ENCODE measurements at places on chromosomes 3 and 15.

DNA sequence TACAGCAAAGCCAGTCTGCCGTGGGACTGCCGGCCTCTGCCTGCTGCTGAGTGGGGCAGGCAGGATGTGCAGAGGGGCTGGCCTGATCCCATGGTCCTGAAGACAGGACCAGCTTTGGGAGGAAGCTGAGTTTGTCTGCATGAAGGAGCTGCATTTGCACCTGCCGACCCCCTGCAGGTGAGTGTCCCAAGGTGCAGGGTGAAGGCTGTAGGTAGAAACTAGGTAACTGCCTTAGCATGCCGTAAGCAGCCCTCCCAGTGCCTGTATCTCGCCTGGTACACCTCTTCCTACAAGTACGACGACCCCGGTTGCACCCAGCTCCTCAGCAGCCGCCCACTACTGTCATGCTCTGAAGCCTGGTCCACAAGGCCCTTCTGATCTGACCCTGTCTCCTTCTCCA, 34.9 kb downstream of the AMOTL2 start:
- no peak for DNase-seq

DNA sequence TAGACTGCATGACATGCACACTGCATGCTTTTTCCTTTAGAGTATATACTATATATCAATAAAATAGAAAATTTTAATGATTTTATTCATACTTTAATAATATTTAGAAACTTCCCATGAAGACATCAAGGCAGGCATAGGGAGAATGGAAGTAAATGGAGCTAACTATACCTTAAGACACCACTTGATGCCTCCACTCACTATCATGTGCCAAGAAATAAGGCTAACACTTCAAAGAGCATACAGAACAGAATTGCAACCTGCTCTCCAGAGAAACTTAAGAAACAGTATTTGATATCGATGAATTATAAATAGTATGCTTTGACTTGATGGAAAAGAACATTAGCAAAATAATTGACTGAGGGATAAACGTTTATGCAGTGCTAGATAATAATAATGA, 192.6 kb upstream of the MBNL1 start:
- peak; percentile 16 for DNase-seq

- DNase-seq = peak; percentile 16
These were observed 408.6 kb downstream of the GBE1 start for GRCh38 chr3:81352867-81353266.

GRCh38 chr3:116342499-116342898, 102.8 kb downstream of the LSAMP start:
- DNase-seq = no peak

DNA sequence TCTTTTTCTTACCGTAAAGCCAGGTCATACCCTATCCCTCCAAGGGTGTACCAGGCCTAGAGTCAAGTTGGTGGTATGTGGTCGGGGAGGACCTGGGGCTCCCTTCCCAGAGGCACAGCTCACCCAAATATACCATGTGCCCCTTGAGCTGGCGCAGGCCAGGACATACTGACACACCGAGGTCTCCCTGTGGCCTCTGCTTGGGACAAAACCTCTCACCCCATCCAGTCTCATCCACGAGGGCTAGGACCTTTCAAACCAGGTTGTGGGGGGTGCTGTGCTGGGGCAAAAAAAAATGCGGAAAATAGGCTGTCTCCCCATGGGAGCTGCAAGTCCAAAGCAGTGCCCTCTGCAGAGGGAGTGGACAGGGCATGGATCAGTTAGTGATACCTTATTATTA, 22.8 kb downstream of the PTH1R start:
- no peak for DNase-seq

- peak; percentile 29 for DNase-seq
These were observed 65.6 kb downstream of the RHCG start for GRCh38 chr15:89430530-89431341.

DNA sequence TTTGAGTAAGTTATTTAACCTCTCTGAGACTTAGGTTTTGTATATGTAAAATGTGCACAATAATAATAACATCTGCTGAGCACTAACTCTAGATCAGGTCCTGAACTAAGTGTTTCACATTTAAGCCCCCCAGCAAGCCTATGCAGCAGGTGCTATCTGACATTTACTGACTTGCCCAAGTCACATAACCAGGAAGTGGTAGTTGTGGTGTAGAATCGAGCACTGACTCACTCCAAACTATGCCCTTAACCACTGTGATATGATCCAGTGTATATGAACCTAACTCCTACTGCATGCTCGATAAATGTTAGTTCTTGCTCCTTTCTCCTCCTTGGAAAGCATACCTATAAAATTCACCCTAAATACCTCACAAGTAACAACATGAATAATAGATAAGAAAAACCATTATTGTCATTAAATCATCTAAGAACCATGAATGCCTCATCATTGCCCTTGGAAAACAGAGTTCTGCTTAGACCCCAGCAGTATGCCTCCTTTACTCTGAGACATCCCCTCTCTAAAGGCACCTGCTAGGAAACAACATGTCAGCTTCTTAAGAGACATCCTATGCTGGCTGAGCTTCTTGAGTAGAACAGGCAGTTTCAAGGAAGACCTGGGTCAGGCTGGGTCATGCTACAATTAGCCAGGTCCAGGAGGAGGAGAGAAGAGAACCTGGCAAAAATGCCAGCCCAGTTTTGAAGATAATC, 3.0 kb upstream of the SHC4 start:
- DNase-seq = no peak

DNA sequence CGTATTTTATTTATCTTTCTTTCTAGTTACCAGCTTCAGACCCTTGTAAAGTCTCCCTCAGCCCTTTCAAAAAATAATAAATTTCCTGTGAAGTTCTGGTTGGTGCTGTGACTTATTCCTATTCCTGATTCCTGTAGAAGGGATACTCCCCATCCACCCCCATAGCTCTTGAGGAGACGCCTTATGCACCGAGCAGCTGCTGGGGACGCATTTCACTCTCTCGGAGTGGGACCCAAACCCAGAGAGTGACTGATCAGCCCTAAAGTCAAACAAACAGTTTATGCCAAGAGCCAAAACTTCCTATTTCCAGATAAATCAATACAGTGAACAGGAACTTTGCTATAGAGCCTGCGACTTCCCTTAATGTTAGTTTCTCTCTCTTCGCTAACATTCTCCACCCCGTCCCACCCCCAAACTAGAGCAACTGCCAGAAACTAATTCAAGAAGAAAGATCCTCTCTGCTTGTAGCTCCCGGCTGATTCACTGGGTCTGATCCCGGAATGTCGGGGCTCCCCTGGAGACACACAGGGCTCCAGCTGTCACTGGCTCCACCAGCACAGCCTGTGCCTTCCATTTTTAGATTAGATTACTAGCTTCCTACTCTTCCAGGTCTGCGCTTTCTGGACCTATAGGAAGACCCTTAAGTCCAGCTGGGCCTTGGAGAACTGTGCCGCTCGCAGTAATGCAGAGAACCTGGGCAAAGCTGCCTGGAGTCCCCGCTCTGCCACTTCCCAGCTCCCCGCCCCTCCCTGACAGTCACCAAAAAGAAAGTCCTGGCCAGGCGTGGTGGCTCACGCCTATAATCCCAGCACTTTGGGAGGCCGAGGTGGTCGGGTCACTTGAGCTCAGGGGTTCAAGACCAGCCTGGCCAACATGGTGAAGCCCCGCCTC, 45.2 kb downstream of the KLHL25 start:
- peak; percentile 16 for DNase-seq

DNA sequence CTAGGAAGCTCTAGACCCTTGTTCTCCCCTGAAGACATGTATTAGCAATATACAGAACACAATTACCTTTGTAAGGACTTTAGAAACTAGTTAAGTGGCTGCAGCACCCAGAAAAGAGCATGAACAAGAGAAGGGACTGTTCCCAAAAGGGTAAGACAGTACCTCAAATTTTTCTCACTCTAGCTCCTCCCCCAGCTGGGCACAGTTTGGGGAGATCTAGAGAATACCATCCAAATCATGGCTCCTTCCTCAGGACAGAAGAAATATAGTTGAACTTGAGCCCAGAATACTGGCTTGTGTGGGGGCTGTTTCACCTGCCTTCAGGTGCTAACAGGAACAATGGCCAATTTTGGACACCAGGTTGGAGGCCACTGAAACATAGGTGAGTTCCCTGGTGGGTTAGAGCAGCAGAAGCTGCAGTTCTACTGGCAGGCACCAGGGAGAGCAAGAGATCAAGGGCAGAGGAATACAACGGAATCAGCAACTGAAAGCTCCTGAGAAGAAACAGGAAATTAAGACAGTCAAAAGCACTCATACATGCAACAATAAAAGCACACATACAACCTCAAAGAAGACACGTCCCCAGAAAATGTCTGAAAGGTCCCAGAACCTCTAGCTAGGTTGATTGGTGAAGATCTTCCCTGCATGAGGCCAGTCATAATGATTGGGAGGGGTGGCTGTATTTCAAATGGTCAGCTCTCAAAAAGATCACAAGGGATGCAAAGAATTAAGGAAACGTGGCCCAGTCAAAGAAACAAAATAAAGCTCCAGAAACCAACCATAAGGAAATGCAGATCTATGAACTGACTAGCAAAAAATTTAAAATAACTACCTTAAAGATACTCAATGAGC, 104.9 kb upstream of the ASB14 start:
- DNase-seq = peak; percentile 14

GRCh38 chr15:68578175-68578979, 416 bp upstream of the CORO2B start:
- peak; percentile 38 for DNase-seq

GRCh38 chr15:61033940-61034677, 195.0 kb downstream of the RORA start:
- no peak for DNase-seq

GRCh38 chr3:151297429-151297828, 19.1 kb upstream of the P2RY14 start:
- no peak for DNase-seq

GRCh38 chr3:43584043-43584826, 37.6 kb downstream of the ANO10 start:
- peak; percentile 10 for DNase-seq

DNA sequence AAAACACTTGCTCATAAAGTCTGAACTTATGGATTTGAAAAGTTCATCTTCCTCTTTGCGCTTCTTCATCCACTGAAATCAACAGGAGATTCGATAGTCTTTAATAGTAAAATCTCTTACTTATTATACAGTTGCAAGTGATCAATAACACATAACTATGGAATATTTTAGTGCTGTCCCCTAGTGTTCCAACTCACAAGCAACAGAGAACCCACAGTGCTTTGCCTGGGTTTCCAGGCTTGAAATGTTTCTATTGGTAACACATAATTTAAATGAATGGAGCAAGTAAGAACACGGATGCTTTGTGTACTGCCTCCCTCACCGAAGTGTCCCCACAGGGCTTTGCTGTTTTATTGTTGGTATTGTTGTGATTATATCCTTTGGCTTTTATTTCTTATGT, 93.5 kb downstream of the WDR72 start:
- DNase-seq = no peak

GRCh38 chr3:102521246-102521645, 86.4 kb downstream of the ZPLD1 start:
- no peak for DNase-seq

DNA sequence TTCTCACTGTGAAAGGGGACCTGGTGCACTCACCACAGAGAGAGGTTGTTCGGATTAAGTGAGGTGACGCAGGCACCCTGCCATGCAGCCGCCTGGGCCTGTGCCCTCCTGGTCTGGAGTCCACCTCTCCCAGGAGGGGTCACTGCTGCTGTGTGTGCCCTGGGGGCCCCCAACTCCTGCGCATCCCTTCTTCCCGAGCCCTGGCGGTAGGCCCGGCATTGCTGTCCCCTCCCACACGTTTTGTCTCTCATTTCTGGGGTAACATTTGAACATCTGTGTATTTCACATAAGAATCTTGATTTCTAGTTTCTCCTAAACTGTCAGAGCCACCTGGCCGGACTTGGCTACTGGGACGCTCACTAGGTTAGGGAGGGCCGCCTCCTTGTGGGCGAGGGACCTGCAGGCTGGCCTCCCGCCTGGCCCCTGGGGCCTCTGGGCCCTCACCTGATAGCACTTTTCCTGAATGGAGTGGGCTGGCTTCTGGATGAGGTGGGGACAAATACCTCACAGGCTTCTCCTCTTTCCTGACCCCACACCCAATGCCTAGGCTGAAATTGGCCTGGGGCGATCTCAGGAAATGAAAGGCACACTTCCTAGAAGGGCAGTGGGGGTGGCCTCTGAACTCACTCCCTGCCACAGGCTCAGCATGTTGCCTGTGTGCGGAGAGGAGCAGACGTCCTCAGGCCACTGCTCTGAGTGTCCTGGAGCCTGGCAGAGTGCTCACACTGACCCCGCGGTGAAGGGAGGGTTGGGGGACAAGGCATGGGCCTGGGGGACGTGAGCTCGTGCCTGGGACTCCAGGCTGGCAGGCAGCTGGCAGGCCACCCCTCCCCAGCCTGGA, 104.2 kb upstream of the PRR23E start:
- DNase-seq = no peak

DNA sequence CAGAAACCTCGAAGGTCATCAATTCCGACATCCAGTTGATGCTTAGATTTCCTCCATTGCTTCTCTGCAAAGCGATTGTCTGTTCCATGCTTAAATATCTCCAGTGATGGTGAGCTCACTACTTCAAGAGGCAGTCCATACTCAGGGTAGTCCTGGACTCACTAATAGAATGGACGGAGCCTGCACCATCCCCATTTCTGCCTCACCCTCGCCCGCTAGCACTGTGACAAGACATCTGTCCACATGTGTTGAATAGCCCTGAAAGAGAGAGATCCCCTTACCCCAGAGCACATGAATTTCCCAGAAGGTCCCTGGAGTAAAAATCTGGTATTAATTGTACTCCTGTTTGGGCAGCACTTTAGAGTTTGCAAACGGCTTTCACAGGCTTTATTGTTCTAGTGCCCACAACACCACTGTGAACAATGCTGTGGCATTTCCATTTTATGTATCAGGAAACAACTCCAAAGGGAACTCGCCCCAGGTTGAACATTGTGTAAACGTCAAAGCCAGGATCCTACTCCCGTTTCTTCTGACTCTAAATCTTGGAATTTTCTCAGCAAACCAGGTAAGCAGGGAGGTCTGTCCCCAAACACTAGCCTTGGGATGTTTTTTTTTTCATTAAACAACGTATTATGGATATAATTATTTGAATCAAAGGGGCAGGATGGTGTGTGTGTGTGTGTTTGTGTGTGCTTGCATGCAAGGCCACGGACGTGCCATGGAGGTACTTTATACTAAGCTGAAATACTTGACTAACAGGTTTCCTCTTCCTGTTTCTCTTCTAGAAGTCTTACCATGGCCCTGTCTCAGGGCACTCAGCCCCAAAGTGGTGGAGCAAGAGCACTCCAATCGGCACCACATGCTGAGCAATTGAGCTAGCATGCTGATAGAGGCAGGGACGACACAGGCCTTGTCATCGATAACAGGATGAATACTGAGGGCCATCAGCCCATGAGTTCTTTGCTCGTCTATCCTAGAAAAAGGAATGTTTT, 198.3 kb downstream of the OPA1 start:
- no peak for DNase-seq

GRCh38 chr3:145557405-145557804, 603.6 kb downstream of the PLOD2 start:
- DNase-seq = peak; percentile 1

DNA sequence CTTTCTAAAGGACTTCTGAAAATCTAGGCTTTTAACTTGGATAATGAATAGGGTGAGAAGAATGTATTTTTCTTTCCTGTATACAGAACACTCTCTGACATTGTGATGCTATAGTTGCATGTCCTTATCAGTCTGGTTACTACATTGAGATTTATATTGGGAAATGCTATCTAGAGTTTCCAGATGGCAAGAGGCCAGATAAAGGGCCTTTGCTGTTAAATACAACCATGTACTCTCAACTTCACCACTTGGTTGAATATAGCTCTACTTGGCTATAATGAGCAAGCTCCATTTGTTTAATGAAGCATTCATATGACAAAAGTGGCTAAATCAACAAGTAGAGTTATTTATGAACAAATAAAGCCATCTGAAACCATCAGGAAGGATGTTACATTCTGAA, 91.0 kb downstream of the IGSF11 start:
- no peak for DNase-seq

- DNase-seq = no peak
These were observed 88.8 kb upstream of the PPIB start for GRCh38 chr15:64251658-64252057.

Measured in stromal cell of bone marrow (primary cell).